Thoracic aorta (tissue), 2 donors: ENCODE measurements at places on chromosomes 7 and 10. TPM values are rescaled to one million over a fixed set of nuclear protein-coding genes. Genes with fewer than 3 reads are reported as not detected.

DNA sequence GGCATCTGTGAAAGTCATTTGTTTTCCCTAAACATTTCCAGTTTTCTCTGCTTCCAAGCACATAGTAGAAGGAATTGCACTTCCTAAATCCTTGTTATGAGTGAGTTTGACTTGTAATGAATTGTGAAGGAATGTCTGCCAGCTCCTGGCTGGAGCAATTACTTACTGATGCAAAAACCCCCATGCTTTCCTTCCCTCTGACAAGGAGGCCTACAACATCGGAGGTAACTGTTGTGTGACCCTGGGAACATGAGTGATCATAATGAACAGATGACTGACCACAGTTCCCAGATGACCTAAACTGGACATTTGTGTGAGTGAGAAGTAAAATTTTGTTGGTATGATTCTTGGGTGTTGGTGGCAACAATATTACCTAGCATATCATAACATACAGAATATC lies 21.4 kb upstream of the CPVL start:
- no peak for DNase-seq

Gene BLNK
- total RNA-seq = 6.9 TPM

Gene CLDN12
- 30.5 TPM for total RNA-seq

Gene LRMDA
- 8.3 TPM for total RNA-seq

Gene CHPF2
- 85.3 TPM for total RNA-seq

GRCh38 chr10:124291001-124291701 lies 127.6 kb downstream of the OAT start:
- DNase-seq = no peak

Gene PNLIPRP2
- total RNA-seq = 2.3 TPM

DNA sequence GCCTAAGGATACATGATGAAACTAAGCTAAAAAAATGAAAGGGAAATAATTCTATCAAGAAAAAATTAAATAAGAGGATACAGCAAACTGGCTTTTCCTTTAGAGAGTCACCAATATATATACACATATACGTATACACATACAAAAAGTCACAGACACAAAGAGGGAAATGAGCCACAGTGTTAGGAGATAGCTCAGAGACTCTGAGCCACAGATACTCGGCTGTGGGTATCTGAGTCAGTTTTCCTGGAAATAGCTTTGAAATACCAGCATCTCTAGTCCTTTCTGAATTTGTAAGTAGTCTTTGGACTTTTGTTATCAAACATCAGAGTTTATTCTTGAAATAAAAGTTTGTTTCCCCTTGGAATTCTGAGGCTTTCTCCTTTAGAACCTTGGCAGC lies 111.8 kb downstream of the TBXAS1 start:
- no peak for DNase-seq

Gene ABCA13
- total RNA-seq = not detected

Gene ARMC3
- total RNA-seq = not detected

Gene LIPM
- total RNA-seq = not detected

Gene NAT16
- total RNA-seq = not detected

DNA sequence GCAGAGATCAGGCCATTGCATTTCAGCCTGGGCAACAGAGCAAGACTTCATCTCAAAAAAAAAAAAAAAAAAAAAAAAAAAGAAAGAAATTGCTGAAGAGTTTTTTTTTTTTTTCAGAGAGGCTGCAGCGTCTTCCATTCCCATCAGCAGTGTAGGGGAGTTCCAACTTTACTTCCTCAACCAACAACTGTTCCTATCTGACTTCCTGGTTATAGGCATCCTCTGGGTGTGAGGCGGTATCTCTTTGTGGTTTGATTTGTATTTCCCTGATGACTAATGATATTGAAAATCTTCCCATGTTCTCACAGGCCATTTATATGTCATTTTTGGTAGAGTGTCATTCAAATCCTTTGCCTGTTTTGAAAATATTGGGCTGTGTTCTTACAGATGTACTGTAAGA lies 40.2 kb downstream of the PRTFDC1 start:
- no peak for DNase-seq

GRCh38 chr7:122118757-122119156 lies 25.3 kb downstream of the AASS start:
- DNase-seq = no peak

- DNase-seq = no peak
Observed at GRCh38 chr7:15669443-15670090, 16.9 kb downstream of the MEOX2 start.

DNA sequence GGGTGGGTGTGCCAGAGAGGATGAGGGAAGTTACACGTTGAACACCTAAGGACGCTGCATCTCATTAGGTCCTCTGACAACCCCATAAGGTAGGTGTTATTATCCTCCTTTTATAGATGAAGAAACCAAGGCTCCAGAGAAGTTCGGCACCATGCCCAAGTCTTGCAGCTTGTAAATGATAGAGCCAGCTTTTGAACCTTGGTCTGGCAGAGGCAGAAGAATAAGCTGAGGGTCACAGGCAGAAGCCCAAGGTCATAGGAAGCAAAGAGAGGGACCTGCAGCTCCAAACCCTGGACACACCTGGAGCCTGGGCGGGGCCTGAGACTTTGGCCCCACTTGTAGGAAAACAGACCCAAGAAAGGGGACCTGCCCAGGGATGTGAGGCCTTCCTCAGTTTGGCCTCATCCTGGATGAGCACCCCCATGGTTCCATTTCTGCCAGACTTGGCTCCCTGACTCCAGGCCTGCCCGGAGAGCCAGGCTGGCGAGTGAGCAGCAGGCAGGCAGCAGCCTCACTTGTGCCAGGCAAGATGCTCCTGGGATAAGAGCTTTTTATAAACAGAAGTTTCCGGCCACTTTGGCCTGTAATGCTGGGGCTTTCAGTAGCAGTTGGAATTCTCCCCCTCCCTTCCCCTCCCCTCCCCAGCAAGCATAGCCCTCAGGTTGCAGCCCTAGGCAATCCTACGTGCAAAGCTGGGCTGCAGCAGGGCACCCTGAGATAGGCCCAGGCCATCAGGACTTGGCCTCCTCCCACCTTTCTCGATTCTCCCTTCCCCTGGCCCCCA lies 2.4 kb downstream of the KCNH2 start:
- DNase-seq = no peak

GRCh38 chr7:141752634-141753033 lies 11.3 kb upstream of the TAS2R3 start:
- DNase-seq = no peak

Gene VAX1
- total RNA-seq = not detected

DNA sequence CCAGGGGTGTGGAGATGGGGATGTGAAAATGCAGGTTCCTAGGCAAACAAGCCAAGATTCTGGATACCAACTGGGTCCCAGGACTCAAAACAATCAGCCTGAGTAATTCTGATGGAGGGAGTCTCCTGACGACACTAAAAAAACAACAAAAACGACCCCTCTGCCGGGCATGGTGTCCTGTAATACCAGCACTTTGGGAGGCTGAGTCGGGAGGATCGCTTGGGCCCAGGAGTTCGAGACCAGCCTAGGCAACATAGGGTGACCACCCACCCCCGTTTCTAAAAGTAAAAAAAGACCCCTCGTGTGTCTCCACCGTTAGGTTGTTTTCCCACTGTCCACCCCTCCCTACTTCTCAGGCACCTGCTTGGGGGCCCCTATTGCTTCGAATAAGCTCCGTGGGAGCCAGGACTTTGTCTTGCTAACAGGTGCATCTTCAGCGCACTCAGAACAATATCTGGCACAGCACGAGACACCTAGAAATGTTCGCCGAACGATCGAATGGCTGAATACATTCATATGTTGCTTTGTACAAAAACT lies 743 bp upstream of the NRF1 start:
- DNase-seq = no peak

Gene NPC1L1
- total RNA-seq = 0.85 TPM

DNA sequence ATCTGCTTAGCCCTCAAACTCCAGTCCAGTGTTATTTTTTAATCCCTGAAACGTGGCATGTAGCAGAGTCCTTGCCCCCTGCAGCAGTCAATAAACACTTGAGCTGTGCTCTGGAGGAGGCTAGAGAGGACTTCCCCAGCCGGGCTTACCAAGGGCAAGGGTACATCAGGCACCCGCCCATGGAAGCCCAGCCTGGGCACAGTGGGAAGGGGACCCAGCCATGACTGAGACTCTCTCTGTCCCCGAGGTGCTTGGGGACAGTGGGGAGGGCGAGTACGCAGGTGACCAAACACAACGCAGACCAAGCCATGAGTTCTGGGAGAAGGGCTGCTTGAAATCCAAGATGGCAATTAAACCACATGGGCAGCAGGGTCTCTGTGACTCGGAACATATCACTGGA lies 45.2 kb downstream of the EBF3 start:
- DNase-seq = no peak

Gene CREB5
- total RNA-seq = 49.1 TPM

Gene ENTPD1
- 63.6 TPM for total RNA-seq

DNA sequence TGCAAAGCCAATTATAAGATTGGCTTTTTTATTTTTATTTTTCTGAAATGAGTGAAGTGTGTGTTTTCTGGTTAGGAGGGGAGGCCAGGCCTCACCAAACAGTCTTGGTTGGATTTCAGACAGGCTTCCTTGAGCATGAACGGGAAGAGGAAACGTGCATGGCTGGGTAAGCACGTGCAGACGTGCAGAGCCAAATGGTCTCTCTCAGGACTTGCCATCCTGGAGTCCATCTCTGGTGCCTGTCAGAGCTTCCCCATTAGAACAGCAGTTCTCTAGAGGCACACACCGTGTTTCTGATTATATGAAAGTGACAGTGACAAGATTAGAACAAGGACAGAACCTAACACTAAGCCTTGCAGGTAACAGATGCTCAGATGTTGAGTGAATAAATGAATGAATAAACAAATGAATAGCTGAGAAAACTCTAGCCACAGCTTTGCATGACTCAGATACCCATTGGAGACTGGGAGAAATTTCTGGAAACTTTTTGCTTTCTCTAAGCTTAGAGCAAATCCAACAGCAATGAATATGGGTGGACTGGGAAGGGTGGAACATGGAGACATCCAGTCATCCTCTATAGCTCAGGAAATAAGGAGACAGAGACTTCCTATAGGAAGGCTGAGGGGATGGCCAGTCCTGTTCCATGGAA lies 11.8 kb upstream of the CALD1 start:
- no peak for DNase-seq

GRCh38 chr7:16589881-16590280 lies 55.7 kb downstream of the ANKMY2 start:
- DNase-seq = no peak

Gene C10orf53
- not detected for total RNA-seq
